Neural progenitor cell (in vitro differentiated cells): ENCODE measurements at places on chromosomes 2 and 18. TPM values are rescaled to one million over a fixed set of nuclear protein-coding genes. Genes with fewer than 3 reads are reported as not detected.

DNA sequence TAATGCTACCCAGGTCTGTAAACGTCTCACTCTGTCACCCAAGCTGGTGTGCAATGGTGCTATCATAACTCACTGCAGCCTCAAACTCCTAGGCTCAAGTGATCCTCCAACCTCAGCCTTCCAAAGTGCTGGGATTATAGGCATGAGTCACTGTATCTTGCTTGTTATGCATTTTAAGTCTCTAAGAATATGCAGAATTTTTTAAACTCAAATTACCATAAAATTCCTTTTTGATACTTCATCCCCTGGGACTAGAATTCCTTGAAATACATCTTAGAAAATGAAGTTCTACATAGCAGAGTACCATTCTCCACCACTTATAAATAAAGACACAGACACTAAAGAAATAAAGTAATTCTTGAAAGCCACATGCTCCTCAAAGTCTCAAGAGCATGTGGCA, 30.2 kb upstream of the LRATD1 start:
- no peak for DNase-seq

- DNase-seq: peak; percentile 6
Observed at GRCh38 chr2:150528861-150529801, 41.7 kb upstream of the RND3 start.

Gene MYOM1
- total RNA-seq: 0.45 and 1.4 TPM in 2 replicates

Gene SF3B6
- total RNA-seq: 186 and 329 TPM in 2 replicates

- no peak for DNase-seq
Observed at GRCh38 chr2:67712484-67712883, 315.4 kb downstream of the ETAA1 start.

Gene CLEC4F
- not detected in 2 replicates for total RNA-seq

Gene RIF1
- total RNA-seq: 74.3 and 96.4 TPM in 2 replicates

Gene CENPA
- total RNA-seq: 42.8 and 55.0 TPM in 2 replicates

Gene TMEM247
- not detected in 2 replicates for total RNA-seq

Gene RANBP2
- total RNA-seq: 71.8 and 109 TPM in 2 replicates

GRCh38 chr2:142745691-142746090, 131.8 kb upstream of the KYNU start:
- no peak for DNase-seq

- peak; percentile 30 for DNase-seq
Observed at GRCh38 chr2:204982303-204982702, 437.0 kb downstream of the PARD3B start.

GRCh38 chr2:48530033-48530811, at the start of gene STON1:
STON1 (plus strand) TSS chr2:48530154; CDS start chr2:48580634, 50,480 bp downstream.
- peak; percentile 72 for DNase-seq

- DNase-seq: peak; percentile 93
Observed at GRCh38 chr2:88329815-88330603, 122.5 kb downstream of the FOXI3 start.
